ENCODE measurements at places on chromosomes 6 and 20.

- no peak for DNase-seq
Measured at GRCh38 chr20:58436868-58437645, 48.0 kb downstream of the VAPB start.

DNA sequence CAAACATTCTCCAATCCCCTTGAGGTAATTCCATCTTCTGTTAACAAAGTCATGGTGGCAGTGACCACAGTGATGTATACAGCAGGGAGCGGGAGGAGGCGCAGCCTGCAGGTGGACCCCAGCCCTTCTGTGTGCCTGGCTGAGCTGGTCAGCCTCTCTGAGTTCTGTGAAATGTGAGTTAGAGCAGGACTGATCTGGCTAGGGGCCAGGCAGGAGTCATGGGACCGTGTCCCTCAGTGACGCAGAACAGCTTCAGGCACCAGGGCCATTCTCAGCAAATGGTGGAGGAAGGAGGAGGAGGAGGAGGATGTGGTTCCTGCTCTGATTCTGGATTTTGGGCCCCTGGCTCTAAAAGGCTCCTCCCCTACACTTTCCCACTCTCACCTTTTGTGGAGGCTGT, 6.9 kb downstream of the PHACTR3 start:
- DNase-seq, result peak; percentile 36

GRCh38 chr6:131979515-131980337, 28.6 kb upstream of the CCN2 start:
- DNase-seq, result no peak

GRCh38 chr6:128307671-128308070, 212.7 kb downstream of the PTPRK start:
- no peak for DNase-seq

DNA sequence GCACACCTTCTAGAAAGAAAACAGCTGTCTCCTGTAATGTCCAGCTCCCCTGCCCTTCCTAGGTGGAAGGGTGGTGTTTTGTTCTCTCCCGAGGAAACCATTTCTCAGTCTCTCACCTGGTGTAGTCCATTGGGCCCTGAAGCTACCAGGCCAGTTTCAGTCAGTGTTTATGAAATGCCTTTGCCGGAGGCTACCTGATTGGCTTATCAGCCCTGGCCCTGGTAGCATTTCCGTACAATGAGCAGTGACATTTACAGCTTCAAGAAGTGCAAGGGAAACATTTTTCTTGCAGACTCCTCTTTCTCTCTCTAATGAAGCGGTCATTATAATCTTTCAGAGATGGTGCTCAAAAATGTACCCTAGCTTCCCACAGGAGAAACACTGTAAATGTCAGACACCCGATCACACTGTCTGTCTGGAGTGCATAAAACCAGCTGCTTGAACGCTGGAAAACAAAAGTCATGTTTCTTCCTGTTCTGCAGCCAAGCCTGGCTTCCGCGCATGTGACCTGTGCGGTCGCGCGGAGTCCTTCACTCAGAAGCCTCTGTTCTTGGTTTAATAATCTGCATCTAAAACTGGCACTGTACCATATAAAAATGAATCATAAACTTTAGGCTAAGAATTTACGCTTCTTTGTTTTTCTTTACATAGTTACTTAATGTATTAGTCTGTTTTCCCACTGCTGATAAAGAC, 28.4 kb upstream of the SAYSD1 start:
- no peak for DNase-seq

GRCh38 chr20:58352468-58352867, 36.6 kb upstream of the VAPB start:
- DNase-seq, result no peak
